ENCODE measurements at places on chromosomes 3 and 15.

DNA sequence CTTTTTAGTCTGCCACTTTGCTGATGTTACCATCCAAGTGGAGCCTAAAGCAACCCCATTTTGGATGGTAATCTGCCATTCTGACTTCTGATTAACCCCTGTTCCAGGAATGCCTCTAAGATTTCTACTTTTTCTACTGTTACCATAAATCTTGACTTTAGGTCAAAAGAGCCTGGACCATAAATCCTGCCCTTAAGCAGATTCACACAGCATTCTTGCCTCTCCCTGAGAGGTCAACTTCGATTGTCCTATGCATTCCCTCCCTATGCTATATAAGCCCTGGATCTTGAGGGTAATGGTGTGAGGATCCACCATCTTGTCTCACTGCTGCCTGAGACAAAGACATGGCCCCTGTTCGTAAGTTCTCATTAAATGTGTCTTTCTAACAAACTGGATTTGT, 177.3 kb downstream of the GABRB3 start:
- no peaks in the 10 kb centered on the region for H3K4me1 ChIP-seq
- no peaks in the 10 kb centered on the region for H3K36me3 ChIP-seq
- no peak overlapping the region for H3K4me3 ChIP-seq
- no peak overlapping the region for H3K27ac ChIP-seq

DNA sequence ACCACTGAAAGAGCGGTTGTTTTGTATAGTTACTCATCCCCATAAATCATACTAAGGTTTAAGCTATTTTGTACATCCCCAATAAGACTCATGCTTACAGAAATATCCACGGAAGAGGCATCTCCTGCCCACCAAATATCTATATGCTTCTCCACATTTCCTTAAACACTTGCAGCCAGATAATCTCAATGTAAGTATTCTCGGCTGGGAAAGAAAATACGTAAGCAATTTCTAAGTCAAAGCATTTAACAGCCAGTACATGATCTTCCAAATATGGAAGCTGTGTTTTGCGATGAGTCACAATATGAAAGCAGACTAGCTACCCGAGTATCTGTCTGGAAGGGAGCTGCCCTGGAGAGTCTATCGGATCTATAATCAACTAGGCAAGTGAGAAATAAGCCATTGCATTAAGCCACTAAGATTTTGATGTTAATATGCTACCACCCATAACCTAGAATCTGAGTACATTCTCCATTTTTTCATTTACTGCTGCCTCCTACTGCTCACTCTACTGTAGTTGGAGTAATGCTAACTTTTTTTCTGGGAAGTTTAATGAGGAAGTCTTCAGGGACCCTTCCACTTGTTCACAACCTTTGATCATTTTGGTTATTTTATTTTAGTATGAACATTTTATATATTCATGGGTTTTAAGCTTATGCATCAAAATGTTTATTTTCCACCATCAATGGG, 26.9 kb upstream of the ZMAT3 start:
- no peak overlapping the region for H3K4me3 ChIP-seq
- DNase-seq, result no peak
- no peaks in the 10 kb centered on the region for H3K4me1 ChIP-seq
- H3K36me3 ChIP-seq, result no peaks in the 10 kb centered on the region
- H3K27ac ChIP-seq, result no peak overlapping the region
- no peaks in the 10 kb centered on the region for H3K27me3 ChIP-seq

DNA sequence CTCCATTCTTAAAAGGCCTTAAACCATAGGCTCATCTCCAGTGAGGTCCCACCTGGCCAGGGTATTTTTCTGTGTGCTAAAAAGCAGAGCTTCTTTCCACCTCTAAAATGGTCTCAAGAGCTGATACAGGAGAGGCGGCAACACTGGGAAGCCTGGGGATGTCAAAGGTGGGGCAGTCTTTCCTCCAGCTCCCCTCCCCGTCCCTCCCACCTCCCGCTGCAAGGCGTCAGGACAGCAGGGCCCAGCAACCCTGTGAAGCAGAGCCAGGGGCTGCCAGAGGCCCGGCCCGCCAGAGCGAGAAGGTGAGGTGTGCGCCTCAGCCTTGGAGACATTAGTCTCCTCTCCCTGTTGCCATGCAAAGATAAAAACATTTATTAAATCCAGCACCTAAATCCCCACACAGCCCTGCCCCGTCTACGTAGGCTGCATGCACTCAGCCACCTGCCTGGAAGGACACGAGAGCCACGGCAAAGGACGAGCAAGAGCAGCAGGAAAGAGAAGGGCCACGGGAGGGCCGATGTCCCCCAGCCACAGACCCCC, 75.6 kb downstream of the FAM174B start:
- H3K27ac ChIP-seq, result no peak overlapping the region
- H3K4me1 ChIP-seq, result no peaks in the 10 kb centered on the region
- no peaks in the 10 kb centered on the region for H3K27me3 ChIP-seq
- H3K4me3 ChIP-seq, result no peak overlapping the region
- no peaks in the 10 kb centered on the region for H3K36me3 ChIP-seq
- DNase-seq, result no peak

DNA sequence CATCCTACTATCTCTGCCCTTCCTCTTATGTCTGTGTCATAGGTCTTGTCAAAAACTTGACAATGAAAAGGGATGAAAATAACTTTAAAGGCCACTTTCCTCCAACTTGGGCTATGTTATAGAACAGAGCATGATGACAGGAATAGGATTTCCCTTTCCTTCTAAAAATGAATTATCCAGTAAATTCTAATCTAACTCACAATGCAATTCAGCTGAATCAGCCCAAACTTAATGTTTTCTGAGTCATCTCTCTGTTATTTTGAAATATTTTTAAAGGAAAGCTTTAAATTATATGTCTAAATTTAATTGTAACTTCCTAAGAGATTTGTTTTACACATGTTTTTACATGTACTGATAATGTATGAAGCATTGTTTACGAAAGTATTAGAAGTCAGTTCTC, 258.5 kb downstream of the BBX start:
- no peak overlapping the region for H3K4me3 ChIP-seq
- H3K4me1 ChIP-seq, result no peaks in the 10 kb centered on the region
- no peak overlapping the region for H3K27ac ChIP-seq
- H3K36me3 ChIP-seq, result peaks cover 3% of the 10 kb centered on the region
- no peak for DNase-seq

GRCh38 chr3:158709666-158710083, 22.6 kb downstream of the RARRES1 start:
- H3K4me1 ChIP-seq, result no peaks in the 10 kb centered on the region
- no peak overlapping the region for H3K4me3 ChIP-seq
- DNase-seq, result no peak
- no peak overlapping the region for H3K27ac ChIP-seq
- no peaks in the 10 kb centered on the region for H3K27me3 ChIP-seq

GRCh38 chr3:158492685-158493084, 78.3 kb upstream of the MLF1 start:
- H3K36me3 ChIP-seq, result no peaks in the 10 kb centered on the region
- no peaks in the 10 kb centered on the region for H3K4me1 ChIP-seq
- DNase-seq, result no peak
- H3K27ac ChIP-seq, result no peak overlapping the region
- H3K4me3 ChIP-seq, result no peak overlapping the region

DNA sequence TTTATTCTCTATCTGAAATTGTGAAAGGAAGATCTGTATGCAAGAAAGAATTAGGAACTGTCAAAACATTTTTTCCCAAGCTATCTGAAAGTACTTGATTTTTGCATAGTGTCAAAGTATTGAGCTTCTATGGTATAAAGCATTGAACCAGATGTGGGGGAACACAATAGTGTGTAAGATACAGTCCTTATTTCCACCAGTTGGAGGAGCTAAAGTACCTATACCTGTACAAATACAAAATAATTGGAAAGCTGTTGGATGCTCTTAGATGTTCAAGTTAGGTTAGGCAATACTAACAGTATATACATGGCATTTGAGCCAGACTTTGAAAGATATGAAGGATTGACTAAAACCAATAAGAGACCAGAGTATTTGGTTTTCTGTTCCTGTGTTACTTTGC, 148.4 kb downstream of the B3GALNT1 start:
- H3K27ac ChIP-seq, result no peak overlapping the region
- no peaks in the 10 kb centered on the region for H3K27me3 ChIP-seq
- no peaks in the 10 kb centered on the region for H3K4me1 ChIP-seq
- H3K4me3 ChIP-seq, result no peak overlapping the region
- H3K36me3 ChIP-seq, result no peaks in the 10 kb centered on the region

- peaks cover 3% of the 10 kb centered on the region for H3K36me3 ChIP-seq
- H3K4me3 ChIP-seq, result peak overlapping the region; percentile 41
- peak; percentile 76 for DNase-seq
- H3K27me3 ChIP-seq, result peaks cover 16% of the 10 kb centered on the region
- H3K27ac ChIP-seq, result peak overlapping the region; percentile 48
- H3K4me1 ChIP-seq, result no peaks in the 10 kb centered on the region
Observed at GRCh38 chr3:123447749-123448517, 957 bp downstream of the ADCY5 start.

DNA sequence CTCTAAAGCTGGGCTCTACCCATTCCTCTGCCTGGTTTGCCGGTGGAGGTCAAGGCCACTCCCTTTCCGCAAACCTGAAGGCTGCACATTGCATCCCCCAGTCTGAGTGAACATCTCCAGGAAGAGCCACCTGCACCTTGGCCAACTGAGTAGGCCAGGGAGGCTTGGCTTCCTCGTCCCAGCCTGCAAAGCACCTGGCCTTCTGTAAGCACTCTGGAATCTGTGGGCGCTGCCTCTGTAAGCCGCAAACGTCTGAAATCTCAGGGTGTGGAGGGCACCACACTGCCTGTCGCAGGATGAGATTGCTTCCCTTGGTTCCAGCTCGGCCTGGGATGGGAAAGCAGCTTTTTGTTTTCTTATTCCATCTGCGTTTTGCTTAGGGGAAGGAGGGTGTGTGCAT, 81.3 kb downstream of the SEC22A start:
- H3K36me3 ChIP-seq, result no peaks in the 10 kb centered on the region
- DNase-seq, result no peak
- H3K4me3 ChIP-seq, result no peak overlapping the region
- no peak overlapping the region for H3K27ac ChIP-seq
- no peaks in the 10 kb centered on the region for H3K27me3 ChIP-seq

GRCh38 chr3:125332504-125332903, 42.6 kb downstream of the ZNF148 start:
- H3K36me3 ChIP-seq, result peaks cover 10% of the 10 kb centered on the region
- peaks cover 2% of the 10 kb centered on the region for H3K4me1 ChIP-seq
- DNase-seq, result no peak

DNA sequence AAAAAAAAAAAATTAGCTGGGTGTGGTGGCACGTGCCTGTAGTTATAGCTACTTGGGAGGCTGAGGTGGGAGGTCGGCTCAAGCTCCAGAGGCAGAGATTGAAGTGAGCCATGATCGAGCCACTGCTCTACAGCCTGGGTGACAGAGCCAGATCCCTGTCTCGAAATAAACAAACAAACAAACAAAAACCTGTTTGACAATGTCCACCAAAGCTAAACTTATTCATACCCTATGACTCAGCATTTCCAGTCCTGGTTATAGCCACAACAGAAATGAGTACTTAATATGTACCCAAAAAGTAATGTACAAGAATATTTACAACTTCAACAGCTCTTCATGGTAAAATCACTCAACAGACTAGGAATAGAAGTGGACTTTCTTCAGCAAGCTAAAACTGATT, 31.1 kb downstream of the SERP1 start:
- H3K27ac ChIP-seq, result no peak overlapping the region
- peaks cover 2% of the 10 kb centered on the region for H3K4me1 ChIP-seq
- H3K27me3 ChIP-seq, result no peaks in the 10 kb centered on the region

DNA sequence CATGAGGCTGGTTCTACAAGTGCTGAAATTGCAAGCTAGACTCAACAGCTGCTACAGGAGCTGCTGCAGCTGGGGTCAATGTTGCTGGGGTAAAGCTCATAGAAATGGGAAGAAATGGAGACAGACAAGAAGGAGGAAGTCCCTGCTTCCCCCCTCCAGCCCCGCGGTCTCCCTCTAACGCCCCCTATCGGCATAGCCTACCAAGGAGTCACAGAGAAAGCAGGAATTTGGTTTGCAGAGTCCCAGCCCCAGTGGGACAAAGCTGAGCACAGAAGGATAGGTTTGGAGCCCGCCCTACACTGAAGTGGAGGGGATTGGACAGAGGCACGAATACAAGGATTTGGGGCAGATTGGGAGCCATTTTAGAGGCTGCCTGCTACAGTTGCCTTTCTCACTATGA, 176.9 kb upstream of the ANKRD28 start:
- H3K36me3 ChIP-seq, result no peaks in the 10 kb centered on the region
- no peak overlapping the region for H3K27ac ChIP-seq
- H3K4me3 ChIP-seq, result no peak overlapping the region

DNA sequence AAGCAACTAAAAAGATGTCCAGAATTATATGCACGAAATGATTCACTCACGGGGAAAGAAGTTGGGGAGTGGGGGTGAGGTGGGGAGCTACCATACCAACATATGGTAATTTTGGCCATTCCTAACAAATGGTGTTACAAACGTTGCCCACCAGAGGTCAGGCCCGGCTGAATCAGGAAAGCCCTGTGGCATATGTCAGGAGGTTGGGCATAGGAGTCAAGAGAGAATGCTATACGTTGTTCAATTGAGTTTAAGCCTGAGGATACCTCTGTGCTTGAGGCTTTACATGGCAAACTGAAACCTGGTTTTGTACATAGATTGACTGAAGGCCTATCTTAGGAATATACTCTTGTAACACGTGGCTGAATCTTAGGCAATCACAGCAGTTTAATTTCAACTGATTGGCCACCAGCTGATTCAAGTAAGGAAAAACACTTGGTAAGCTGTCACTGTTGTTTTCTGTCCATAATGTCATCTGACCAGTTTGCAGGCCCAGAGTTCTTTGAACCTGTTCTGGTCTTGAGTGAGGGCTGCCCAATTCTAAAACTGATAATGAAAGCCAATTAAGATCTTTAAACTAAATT, 23.4 kb upstream of the SLC2A2 start:
- no peaks in the 10 kb centered on the region for H3K27me3 ChIP-seq
- H3K36me3 ChIP-seq, result no peaks in the 10 kb centered on the region
- H3K4me3 ChIP-seq, result no peak overlapping the region
- peak; percentile 43 for DNase-seq
- H3K27ac ChIP-seq, result no peak overlapping the region
- H3K4me1 ChIP-seq, result no peaks in the 10 kb centered on the region

GRCh38 chr3:182435860-182436259, 357.4 kb upstream of the ATP11B start:
- no peaks in the 10 kb centered on the region for H3K27me3 ChIP-seq
- DNase-seq, result no peak
- no peak overlapping the region for H3K27ac ChIP-seq
- H3K4me3 ChIP-seq, result no peak overlapping the region

- H3K27ac ChIP-seq, result no peak overlapping the region
- no peaks in the 10 kb centered on the region for H3K36me3 ChIP-seq
- H3K4me1 ChIP-seq, result no peaks in the 10 kb centered on the region
Observed at GRCh38 chr3:162658003-162658402, 1161.4 kb downstream of the OTOL1 start.

DNA sequence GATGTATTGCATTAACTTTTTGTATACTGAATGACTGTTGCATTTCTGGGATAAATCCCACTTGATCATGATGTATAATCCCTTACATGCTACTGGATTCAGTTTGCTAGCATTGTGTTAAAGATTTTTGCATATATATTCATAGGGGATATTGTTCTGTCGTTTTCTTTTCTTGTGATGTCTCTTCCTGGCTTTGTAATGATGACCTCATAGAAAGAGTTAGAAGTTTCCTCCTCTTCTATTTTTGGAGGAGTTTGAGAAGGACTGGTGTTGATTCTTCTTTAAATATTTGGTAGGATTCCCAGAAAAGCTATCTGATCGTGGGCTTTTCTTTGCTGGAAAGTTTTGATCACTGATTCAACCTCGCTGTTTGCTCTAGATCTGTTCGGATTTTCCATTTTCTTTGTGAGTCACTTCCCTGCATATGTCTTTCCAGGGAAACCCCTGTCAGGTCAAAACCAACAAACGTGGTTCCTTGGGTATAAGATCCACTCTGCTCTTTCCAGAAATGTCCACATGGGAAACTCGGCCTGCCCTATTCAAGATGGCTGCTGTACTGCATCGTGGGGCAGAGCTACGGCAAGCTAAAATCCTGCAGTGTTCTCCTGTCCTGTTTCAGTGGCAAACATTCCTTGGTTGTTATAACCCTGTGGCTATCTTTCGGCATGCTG, 120.4 kb downstream of the GABRG3 start:
- no peaks in the 10 kb centered on the region for H3K27me3 ChIP-seq
- H3K27ac ChIP-seq, result no peak overlapping the region
- H3K36me3 ChIP-seq, result no peaks in the 10 kb centered on the region
- DNase-seq, result no peak

Measured in small intestine (tissue), 16 donors.